ENCODE measurements at places on chromosomes 11 and 22.

- no peak for DNase-seq
Observed at GRCh38 chr22:19784384-19785175, 24.0 kb downstream of the TBX1 start.

DNA sequence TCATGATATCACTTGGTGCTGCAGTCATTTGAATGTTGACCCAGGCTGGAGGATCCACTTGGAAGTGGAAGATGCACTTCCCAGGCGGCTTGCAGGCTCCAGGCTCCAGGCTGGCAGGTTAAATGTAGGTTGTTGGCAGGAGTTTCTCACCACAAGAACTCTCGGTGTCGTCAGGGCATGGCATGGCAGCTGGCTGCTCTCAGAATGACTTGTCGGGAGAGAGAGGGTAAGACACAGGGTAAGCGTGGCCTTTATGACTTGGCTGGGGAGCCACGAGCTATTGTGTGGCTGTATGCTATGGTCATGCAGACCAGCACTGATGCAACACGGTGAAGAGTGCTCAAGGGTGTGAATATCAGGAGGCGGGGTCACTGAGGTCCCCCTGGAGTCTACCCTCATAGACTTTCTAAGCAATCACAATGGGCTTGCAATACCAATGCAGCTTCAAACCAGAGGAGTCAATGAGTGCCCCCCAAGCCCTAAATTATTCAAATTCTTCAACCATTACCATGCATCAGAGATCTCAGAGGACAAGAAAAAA, 1027.7 kb downstream of the OPCML start:
- DNase-seq = no peak

DNA sequence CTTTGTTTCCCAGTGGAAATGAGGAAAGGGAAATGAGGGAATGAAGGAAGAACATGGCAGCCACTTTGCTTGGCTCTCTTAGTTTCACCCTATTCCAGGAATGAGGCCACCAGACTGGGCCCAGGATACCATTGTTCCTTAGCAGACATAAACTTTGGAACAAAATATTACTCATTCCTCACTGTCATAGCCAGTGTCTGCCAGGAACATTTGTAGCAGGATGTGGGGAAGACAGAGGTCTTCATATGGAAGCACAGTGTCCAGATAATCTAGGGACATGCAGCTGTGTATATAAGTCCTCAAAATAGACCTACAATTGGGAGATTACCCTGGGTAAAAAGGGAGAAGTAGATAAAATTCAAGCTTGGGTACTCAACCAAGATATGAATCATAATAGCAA, 15.2 kb upstream of the FUT4 start:
- no peak for DNase-seq

- no peak for DNase-seq
Observed at GRCh38 chr11:2100361-2101170, 38.6 kb downstream of the IGF2 start.

- no peak for DNase-seq
Observed at GRCh38 chr11:61026121-61027031, 54.9 kb downstream of the CD6 start.

GRCh38 chr11:34305193-34305592, 52.6 kb downstream of the ABTB2 start:
- DNase-seq = no peak

GRCh38 chr11:63888170-63889086, 28.5 kb downstream of the RCOR2 start:
- DNase-seq = no peak

DNA sequence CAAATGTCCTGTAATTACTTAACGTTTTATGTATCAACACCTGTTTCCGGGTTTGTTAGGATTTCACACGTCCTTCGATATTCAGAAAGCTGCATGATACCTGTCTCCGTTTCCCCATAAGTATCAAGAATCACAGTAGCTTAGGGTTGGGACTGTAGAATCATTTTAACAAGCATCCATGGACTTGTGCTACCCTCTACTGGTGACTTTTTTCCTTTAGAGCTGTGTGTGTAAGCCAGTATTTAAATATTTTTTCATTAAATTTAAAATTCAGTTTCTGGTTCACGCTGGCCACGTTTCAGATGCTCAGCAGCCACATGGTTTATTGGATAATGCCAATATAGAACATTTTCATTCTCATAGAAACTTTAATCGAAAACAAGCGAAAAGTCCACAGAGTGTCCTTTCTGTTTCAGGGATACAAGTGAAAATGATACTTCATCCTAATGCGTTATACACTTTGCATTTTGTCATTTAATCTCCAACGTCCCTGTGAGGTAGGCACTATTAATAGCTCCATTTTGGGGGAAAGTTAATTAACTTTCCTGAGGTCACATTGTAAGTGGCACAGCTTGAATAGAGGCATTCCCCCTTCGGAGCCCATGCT, 61.5 kb upstream of the SLC25A18 start:
- DNase-seq = peak; percentile 13

- no peak for DNase-seq
Observed at GRCh38 chr11:67371189-67371910, 2.0 kb downstream of the CLCF1 start.

GRCh38 chr11:6646918-6647679, 8.5 kb downstream of the DCHS1 start:
- DNase-seq = no peak

DNA sequence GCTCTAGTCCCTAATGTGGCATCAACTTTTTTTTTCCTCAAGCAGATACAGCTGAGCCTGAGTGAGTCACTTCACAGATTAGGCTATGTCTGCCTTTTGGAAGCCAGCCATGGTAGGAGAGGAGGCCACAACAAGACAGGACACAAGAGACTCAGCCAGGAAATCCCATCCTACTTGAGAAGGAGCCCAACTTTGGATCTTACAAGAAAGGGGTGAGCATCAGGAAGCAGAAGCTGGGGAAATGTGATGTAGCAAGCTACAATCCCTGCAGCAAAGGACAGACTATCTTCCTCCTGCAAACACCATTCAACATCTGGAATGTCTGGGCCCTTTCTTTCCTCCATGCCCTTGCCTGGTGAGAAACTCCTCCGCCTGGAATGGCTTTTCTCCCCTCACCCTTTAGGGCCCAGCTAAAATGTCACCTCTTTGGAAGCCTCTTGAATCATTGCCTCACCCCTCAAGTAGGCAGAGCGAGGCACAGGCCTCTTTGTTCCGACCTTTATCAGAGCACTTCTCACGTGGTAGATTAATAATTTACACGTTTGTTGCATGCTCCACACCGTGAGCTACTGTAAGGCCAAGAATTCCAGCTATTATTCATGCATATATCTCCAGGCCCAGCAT, 156.4 kb upstream of the PITPNB start:
- peak; percentile 18 for DNase-seq

DNA sequence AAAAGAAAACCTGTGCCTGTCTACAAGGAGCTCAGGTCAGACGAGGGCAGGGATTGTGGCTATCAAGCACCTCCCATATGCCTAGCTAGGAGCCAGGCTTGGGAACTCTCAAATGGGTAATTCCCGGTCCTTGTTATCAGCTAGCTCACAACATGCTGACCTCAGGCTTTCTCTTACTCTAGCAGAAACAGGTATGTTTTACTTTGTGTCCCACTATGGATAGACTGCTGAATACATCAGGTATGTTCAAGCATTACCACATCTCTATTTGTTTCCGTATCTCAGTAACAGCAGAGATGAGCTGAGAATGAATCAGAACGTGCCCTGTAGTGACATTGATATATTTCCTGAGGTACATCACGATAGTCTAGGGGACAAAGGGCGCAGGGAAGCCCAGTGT, 29.4 kb downstream of the SHISA8 start:
- no peak for DNase-seq

DNA sequence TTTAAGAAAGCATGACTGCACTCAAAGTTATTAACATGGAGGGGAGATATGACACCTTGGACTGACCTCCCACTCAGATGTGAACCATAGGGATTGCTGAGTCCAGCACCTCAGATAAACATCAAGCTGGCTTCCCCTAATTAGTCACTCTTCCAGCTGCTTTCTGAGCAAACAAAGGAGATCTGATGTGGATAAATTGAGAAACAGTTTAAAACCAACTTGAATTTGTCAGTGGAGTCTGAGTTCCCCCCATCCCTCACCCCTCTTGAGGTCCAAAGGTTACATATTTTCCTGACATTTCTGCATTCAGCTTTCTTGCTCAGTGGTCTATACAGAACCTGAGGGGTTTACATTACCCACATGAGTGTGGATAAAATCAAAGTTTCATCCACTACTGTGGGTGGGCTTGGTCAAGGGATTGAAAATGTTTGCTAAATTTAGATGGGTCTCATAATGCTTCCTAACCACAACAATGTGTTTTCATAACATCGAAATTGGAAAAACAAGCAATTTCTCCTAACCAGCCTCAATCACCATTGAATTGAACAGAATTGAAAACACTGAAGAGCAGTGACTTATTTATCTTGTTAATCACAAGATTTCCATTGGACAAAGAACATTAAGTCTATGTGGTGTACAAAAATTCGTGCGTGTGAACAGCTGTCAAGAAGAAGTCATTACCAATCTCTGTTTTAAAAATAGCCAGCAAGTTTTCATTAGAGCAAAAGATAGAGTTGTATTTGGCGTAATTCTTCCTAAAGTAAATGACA, 292.3 kb downstream of the METTL15 start:
- no peak for DNase-seq

DNA sequence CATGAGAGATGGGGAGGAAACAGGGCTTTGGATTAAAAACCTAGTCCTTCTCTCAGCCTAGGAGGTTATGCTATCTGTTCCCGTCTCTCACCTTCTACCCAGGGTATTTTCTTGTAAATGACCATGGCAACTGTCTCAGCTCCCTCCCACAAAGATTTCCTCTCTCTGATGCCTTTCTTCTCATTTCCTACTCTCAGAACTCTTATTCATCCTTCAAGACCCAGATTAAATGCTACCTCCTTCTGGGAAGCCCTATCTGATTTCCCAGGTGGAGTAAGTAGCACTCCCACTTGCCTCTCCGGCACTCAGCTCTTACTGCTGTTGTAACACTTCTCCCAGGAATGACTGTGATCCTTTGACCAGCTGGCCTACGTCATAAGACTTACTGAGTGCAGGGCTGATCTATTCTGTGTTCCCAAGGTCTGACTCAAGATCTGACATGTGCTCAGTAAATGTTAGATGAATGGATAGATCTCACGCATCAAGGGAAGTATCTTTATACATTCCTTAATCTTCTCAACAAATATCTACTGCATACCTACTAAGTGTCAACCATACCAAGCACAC, 175.0 kb downstream of the TENM4 start:
- no peak for DNase-seq

DNA sequence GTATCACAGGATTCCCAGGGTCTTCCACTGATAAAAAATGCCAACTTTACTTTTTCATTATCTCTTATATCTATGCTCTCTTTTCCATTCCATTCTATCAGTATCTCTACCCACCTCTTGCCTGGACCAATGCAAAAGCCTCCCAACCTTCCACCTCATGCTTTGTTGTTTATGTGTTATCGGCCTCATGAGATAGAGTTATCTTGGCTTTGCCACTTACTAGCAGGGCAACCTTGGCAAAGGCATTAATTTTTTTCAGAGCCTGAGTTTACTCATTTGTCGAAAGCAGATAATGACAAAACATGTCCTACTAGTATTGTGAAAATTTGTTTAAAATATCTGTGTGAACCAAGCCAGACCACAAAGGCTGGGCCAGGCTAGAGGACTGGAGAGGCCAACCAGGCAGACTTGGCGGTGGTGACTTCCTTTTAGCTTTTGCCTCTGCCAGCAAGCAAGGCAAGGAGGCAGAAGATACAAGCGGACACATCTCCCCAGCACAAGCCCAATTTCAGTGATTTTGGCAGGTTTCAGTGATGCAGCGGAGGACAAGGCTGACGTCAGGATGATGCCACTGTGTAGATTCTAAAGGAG, 106.9 kb downstream of the ADAMTS15 start:
- DNase-seq = no peak
